ENCODE measurements at places on chromosomes 11 and 22.
A peak's percentile ranks its signal among the peaks of the same experiment; 100 is the strongest.

- peak; percentile 11 for DNase-seq
These were observed 31.7 kb upstream of the ABCC8 start for GRCh38 chr11:17508306-17508705.

- peak; percentile 71 for DNase-seq
These were observed 1152.4 kb downstream of the LRRC4C start for GRCh38 chr11:40306938-40307548.

DNA sequence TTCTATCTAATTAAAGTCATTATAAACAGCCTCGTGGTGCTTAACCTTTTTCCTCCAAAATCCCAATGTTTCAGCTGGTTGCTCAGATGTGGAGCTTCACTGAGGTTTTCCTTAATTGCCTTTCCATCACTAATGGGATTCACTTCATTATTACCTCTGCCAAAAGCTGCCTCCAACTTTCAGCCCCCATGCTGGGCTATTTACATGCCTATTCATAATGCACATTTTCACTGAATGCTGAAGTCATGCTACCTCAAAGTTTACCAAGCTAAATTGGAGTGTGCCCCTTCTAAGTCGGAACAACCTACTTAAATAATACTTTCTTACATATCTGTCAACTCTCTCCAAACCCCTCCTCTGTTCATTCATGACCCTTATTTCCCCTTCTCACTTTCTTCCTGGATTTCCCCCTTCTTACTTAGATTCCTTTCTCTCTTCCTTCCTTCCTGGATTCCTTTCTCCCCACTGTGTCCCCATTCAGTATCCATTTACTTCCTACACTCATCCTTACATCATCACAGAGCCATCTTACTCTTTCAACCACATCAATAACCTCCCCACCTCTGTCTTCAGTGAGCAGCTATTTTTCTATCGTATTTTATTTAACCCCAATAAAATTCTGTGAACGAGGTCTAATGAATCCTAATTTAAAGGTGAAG lies 887.3 kb upstream of the TENM4 start:
- DNase-seq = no peak

DNA sequence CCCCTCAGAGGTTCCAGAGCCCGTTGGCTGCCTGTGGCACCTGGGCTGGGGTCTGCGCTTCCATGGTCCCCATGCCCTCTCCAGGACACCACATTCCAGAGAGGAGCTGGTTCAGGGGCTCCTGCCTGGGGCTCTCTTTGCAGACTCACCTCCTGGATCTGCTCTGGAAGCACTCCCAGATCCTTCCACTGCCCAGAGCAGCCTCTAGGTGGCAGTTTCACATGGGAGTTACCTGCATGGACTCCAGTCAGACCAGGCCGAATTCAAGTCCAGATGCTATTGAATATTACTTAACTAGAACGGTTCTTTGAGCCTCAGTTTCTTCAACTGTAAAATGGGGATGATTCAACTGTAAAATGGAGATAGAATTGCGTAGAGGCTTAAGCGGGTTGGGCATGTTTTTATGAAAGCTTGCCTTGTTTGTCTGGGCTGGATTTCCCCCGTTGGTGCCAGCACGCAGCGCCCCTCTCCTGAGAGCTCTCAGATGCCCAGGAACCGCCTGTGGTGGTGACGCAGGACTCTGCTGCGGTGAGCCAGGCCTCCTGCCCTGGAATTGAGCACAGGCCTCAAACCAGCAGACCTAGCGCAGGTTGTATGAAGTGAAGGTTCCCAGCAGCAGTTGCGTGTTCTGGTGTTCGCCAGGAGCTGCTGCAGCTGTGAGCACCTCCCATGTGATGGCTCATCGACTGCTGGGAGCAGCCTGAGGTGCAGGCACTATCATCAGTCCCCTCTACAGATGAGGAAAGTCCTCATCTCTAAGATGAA lies 44.2 kb downstream of the LMO1 start:
- DNase-seq = peak; percentile 51

Measured in fibroblast of skin of scalp (primary cell).